ENCODE measurements at places on chromosomes 2 and 18.

DNA sequence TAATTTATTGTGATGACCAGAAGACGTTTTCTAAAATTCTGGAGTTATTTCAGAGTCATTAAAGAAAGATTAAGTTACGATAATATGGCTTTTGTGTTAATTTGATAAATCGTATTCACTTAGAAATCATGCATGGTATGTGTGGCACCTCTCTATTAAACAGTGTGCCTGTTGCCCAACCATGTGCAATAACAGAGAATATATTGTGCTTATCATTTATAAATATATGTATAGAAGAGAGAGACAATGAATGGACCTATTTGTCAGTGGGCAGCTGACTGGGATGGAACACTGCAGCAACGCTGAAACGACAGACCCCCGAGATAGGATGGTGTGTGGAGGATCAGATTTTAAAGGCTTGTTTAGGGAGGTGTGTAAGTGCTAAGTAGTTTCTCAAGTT is 172.9 kb downstream of the FMNL2 start:
- DNase-seq = no peak

GRCh38 chr2:56148825-56149224 is 35.0 kb upstream of the CCDC85A start:
- no peak for DNase-seq

- DNase-seq = no peak
Observed at GRCh38 chr18:6069103-6069502, 173.8 kb upstream of the TMEM200C start.

DNA sequence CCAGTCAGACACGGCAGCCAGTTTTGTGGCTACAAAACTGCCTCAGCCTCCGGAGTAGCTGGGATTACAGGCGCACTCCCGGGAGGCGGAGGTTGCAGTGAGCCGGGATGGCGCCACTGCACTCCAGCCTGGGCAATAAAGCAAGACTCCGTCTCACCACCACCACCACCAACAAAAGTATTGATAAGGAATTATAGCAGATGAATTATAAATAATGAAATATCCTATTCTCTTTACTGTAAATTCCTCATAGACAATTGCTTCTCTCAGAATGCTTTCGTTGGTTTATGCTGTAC is 1.4 kb upstream of the FAM161A start:
- DNase-seq = no peak

- DNase-seq = no peak
Observed at GRCh38 chr2:230941202-230942180, 16.4 kb upstream of the GPR55 start.

DNA sequence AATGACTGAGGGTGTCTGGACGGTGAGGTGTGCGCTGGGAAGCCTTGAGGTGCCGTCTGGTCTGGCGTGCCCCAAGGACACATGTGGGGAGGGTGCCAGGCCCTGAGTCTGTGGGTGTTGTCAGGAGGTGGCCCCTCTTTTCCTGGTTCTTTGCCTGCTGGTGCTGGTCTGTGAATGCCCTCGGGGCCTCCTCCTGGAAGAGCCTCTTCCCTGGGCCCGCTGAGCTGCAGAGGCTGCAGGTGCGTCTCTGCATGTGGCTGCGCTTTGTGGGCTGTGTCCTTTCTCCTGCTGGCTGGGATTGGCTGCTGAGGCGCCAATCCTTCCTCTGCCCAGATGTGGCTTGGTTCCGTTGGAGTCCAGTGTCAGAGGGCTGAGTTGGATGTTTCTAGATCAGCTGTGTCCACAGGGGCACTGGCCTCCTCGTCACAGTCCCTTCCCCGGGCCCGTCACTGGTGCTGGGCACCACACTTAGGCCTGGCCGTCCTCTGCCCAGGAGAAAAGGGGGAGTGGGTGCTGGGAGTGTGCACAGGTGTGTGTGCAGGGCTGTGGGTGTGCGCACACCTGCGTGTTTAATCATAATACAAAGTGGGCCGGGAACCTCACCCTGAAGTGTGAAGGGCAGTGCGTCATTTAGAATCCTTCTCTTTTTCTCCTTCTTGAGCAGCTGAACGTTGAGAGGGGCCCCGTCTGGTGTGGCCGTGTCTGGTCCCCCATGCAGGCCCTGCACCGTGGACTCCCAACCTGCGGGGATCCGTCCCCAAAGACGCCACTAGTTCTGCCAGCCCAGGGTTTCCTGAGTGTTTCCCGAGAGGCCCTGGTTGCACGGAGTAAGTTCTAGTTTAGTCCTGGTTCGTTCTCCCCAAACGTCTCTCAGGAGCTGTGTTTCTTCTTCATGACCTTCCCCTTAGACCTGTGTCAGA is 35.5 kb downstream of the RTP5 start:
- DNase-seq = no peak

GRCh38 chr2:146764301-146764700 is 1080.5 kb upstream of the ACVR2A start:
- DNase-seq = no peak

DNA sequence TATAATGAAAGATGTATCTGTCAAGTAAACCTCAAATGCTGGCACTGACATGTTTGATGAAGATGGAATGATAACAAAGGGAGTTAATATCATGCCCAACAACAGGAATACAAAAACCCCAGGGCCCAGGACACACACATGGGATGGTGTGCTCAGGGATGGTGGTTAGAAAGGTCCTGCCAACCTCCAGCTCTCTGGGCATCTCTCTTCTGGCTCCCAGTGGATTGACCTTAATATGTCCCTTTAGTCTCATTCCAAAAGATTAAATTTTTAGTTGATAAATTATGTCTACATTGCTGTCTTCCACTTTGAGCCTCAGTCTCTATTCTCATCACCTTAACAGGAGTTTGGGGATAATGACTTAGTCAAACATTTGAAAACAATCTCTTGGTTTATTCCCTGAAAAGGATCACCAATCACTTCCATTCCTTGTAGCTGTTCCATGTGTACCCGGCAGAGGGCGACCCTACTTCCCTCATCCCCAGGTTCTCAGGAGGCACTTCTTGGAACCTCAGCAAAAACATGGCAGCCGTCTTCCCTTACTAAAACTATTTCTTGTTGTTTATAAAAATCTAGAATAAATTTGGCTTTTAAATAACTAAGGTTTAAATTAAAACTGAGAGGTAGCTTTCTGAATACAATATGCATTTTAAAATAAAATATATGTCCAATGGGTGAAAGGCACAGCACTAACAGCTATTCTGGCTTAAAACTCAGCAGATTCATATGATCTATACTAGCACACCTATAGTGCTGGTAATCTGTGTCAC is 29.6 kb downstream of the MCEE start:
- no peak for DNase-seq

DNA sequence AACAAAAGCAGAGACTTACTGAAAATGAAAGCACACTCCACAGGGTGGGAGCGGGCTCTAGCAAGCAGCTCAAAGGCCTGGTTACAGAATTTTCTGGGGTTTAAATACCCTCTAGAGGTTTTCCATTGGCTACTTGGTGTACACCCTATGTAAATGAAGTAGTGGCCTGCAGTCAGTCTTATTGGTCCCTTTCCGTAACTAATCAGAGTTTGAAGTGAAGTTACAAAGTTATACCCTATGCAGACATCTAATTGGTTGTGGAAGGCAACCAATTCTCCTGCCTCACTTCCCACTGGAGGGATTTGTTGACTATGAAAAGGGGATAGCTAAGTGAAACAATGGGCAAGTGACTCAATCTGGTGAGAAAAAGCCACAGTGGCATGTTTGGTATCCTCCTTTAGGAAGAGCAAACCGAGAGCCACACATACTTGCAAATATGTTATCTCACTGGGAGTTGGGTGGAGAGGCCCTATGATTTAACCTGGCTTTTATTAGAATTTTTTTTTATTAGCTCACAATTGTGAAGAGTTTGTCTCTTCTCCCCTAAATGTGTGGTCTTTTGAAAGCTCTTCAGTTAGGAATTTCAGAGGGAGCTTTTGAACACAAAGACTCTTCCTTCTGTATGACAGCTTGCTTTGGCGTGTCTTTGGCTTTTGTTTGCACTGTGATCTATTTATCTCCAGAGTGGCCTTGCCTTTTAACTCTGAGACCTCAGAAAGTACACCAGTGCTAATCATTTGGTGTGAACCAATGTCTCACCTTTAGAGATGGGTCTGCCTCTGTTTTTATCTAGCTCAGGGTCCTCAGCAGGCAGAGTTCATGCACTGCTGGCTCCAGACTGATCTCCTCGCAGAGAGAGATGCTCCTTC is 69.6 kb downstream of the MAP4K4 start:
- DNase-seq = no peak

GRCh38 chr2:25426326-25426725 is 84.6 kb upstream of the DNMT3A start:
- no peak for DNase-seq

- no peak for DNase-seq
Observed at GRCh38 chr2:134706587-134707329, 12.0 kb downstream of the TMEM163 start.

GRCh38 chr18:49061239-49061990 is 110.7 kb upstream of the SMAD7 start:
- DNase-seq = no peak

DNA sequence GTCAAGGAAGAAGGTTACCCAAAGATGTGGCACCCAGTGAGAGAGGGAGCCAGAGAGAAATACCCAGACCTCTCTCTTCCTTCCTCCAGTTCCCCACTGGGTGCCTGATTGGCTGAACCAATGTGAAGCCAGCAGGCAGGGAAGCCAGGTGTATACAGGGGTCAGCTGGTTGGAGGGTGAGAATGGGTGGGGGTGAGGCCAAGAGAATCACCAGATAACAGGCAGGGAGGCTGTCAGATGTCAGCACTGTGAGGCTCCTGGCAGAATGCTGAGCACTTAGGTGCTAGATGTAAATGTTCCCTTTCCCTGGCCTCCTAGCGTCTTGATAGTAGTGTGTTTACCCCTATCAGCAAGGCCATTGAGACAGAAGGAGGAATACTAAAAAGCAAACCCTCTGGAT is 104.0 kb upstream of the MGAT5 start:
- no peak for DNase-seq

- no peak for DNase-seq
Observed at GRCh38 chr2:104599787-104600510, 254.0 kb upstream of the POU3F3 start.

DNA sequence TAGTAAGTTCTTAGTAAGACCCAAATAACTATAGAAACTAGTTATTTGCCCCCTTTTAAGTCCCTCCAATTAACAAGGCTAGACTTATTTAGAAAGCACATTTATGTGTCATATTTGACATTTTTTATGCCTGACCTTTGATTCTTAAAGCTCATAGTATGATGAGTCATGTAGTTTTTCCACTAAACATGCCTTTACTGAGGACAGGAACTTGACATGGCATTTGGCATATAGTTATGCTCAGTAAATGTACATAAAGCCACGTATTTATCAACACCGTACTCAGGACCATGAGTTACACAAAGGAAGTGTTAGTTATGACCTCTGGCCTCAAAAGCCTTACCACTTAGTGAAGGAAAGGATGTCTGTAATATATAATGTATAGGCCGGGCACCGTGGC is 78.9 kb downstream of the GNAL start:
- DNase-seq = no peak

DNA sequence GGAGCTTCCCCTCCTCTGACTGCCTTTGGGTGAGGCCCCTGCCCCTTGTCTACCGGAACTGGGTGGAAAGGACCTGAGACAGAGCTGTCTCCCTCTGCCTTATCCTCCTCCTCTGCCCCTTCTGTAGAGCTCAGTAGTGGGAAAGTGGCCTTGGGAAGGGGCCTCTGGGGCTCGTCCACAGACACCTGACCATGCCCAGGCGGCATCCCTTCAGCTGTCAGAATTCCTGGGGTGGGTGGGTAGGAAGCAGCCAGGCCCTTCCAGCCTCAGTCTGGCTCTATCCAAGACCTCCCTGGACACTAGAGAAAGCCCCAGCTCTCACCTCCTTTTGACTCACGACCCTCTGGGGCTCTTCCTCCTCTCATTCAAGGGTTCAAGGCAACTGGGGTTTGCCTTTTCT is 35.6 kb downstream of the B3GNT2 start:
- DNase-seq = no peak

DNA sequence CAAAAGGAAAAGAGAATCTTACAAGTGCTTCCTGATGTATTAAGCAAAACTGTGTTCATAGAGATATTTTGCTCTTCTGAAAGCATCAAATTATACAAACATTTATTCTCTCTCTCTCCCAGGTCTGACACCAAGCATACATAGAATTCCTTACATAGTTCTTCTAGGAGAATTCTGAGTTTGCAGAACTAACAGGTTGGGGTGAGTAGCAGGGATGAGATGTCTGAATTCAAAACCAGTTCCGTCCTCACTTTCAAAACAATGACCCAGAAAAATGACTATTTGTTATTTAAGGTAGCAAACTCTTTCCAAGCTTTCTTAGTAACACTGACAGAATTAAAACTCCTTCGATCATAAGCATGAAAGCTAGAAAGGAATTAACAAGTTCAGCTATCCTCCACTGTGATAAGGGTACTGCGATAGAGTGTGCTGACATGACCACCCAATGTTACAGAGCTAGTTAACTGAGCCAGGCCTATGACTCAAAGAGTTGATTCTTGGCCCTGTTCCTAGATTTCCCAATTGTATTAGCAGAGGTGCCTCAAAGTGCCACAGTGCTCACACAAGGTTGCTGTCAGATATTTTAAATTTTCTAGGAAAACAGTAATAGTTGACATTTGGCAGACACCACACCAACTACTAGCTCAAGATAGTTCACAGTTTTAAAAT is 85.8 kb upstream of the SETBP1 start:
- DNase-seq = no peak

DNA sequence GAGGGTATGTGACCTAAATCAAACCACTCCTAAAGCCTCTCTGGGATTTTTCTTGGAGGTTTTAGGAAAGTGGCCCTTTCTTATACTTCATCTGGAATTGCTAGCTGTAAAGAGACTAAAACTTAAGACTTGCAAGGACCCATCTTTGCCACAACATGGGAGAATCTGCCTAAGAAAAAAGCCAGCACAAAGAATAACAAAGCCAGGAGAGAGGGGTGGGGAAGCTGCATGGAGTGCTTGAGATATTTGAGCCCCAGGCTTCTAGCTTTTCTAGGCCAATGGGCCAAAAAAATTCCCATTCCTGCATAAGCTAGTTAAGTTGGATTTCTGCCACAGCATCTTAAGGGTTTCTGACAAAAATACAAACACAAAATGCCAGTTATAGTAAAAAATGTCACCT is 38.5 kb upstream of the LYPD6 start:
- no peak for DNase-seq

- no peak for DNase-seq
Observed at GRCh38 chr2:216549926-216550690, 51.5 kb downstream of the RPL37A start.

- DNase-seq = no peak
Observed at GRCh38 chr2:233679196-233679595, 2.5 kb upstream of the UGT1A7 start.

- no peak for DNase-seq
Observed at GRCh38 chr2:148909114-148909513, 34.1 kb downstream of the KIF5C start.

- DNase-seq = no peak
Observed at GRCh38 chr2:120754067-120754960, 18.6 kb downstream of the GLI2 start.

- DNase-seq = no peak
Observed at GRCh38 chr2:229610333-229610732, 104.0 kb downstream of the DNER start.

Data from SIG-M5 (cell line).